ENCODE measurements at places on chromosomes 1 and 21.

GRCh38 chr1:211639475-211640300, 35.7 kb downstream of the NEK2 start:
- no peak for DNase-seq

- peak; percentile 65 for DNase-seq
Observed at GRCh38 chr1:226708342-226708780, 30.7 kb downstream of the ITPKB start.

GRCh38 chr1:58104960-58105359, 441.6 kb downstream of the OMA1 start:
- no peak for DNase-seq

DNA sequence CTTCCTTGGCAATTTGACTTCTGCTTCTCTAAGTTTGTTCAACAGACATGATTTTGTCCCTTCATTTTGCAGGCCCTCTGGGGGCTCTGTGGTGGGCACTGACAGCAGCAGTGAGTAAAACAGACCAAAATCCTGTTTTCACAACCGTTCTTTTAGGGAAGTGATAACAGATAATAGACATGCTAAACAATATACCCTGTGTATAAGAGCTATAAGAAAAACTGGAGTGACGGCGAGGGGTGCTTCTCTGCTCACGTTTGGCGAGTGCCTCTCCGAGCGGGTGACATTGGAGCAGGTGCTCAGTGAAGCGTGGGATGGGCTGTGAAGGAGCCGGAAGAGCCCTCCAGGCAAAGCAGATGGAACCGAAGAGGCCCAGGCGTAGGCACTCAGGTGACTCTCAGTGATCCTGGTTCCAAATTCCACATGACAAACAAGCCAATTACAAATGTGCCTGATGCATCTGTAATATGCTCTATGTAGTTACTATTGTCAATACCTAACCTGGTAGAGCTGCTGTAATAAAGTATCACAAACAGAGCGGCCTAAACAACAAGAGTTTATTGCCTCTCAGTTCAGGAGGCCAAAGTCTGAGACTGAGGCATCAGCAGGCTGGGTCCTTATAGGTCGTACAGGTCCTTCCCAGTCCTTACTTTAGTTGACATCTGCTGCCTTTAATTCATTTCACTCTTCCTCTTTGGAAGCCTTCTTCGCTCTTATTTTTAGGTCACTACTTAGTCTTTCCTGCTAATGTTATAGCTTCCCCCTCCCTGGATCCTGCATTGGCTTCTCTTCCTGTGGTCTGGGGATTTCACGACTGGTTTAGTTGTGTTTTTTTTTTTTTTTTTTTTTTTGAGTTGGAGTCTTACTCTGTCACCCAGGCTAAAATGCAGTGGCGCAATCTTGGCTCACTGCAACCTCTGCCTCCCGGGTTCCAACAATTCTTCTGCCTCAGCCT, 20.1 kb downstream of the OR2B11 start:
- DNase-seq: no peak

DNA sequence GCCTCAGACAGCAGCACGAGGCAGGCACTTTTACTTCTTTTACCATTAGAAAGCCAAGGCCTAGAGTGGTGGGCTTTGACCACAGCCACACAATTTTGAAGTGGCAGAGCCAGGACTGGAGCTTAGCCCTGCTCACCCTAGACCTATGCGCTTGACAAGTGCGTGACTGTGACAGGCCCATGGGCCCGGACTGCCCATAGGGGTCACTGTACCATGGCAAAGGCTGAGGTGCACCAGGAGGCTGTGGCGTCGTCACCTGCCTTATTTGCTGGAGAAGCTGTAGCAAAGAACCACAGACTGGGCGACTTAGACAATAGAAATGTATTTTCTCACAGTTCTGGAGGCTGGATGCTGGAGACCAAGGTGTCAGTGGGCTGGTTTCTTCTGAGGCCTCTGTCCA, 2.6 kb upstream of the TMEM82 start:
- no peak for DNase-seq

GRCh38 chr1:229410692-229411433, 23.0 kb downstream of the ACTA1 start:
- DNase-seq: peak; percentile 43

DNA sequence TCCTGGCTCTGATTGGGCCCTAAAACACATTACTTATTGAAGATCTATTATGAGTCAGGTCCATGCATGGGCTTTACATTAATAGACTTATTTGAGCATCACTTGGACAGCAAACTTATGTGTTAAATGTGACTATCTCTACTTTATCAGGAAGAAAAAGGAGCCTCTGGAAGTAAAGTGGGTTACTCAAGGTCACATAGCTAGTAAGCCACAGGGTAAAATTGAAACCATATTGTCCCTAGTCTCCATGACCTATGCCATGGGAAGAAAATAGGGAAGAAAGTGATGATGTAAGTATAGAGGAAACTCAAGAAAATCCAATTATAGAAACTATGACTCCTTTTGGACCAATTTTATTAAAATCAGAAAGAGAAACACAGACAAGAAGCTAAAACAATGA, 555.3 kb downstream of the NUF2 start:
- DNase-seq: no peak

GRCh38 chr1:206609229-206609991, 2.9 kb downstream of the EIF2D start:
- DNase-seq: no peak

GRCh38 chr1:10516925-10517676, 42.4 kb downstream of the PEX14 start:
- peak; percentile 44 for DNase-seq

DNA sequence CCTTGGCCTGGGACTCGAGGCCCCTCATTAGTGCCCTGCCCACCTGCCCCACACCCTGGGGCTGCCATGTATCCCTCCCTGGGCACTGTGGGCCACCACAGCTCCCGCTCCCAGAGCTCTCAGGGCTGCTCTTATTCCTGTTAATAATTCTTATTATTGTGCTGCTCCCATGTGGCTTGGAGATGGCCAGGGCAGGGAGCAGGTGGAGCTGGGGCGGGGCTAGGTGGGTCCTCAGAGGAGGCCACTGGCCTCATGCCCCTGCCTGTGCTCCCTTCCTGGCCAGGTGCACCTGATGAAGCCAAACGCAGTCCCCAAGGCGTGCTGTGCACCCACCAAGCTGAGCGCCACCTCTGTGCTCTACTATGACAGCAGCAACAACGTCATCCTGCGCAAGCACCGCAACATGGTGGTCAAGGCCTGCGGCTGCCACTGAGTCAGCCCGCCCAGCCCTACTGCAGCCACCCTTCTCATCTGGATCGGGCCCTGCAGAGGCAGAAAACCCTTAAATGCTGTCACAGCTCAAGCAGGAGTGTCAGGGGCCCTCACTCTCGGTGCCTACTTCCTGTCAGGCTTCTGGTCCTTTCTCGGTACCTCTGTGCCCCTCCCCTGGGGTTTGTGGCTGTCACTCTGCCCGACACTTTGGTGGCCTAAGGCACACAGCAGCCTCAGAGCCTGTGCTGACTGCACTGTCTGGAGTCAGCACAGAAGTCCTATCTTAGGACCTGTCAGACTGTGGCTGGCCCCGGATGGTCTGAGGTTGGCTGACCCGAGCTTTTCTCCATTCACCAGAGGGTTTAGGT, 34.1 kb downstream of the BMP8A start:
- peak; percentile 8 for DNase-seq

- no peak for DNase-seq
Observed at GRCh38 chr1:3351449-3352298, 102.8 kb upstream of the ARHGEF16 start.

- DNase-seq: no peak
Observed at GRCh38 chr1:57118948-57119603, 153.3 kb upstream of the C8B start.

- DNase-seq: no peak
Observed at GRCh38 chr1:2637442-2638145, 4.8 kb upstream of the MMEL1 start.

- DNase-seq: no peak
Observed at GRCh38 chr21:46111193-46111571, 13.3 kb downstream of the COL6A2 start.

GRCh38 chr1:178509414-178510007, 3.4 kb upstream of the TEX35 start:
- no peak for DNase-seq
